M059J (cell line): ENCODE measurements at places on chromosomes 7 and 10. TPM values are rescaled to one million over a fixed set of nuclear protein-coding genes. Genes with fewer than 3 reads are reported as not detected.

ARHGEF35 gene
- total RNA-seq: not detected in 2 replicates

TDRD1 gene
- not detected in 2 replicates for total RNA-seq

GRCh38 chr7:52749880-52750279 lies 285.6 kb upstream of the POM121L12 start:
- no peak for DNase-seq

DNA sequence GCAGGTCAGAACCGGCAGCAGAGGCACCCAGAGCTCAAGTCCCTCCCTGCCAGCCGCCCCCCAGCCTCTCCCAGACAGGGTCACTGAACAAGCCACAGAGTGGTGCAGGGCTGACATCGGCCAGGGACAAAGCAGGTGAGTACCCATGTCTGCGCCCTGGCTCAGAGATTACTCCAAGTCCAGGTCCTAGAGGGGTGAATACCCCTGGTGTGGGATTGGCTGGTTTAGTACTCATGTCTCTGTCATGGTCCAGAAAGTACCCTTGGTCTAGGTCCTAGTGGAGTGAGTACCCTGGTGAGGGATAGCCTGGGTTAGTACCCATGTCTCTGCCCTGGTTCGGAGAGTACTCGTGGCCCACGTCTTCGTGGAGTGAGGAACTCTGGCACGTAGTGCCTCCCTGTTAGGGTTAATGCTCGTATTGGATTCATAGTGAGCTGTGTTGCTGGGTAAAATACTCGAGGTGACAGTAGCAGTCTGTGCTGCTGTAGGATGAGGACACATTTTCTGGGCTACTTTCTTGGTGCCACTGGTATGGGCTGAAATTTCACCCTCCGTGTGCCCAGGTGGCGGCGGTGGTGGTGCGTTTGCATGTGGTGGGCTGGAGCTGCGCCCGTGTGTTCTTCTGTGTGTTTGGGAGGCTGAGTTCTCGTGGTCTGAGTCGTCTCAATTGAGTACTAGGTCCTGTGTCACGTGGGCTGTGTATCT lies 25.5 kb upstream of the KNDC1 start:
- peak; percentile 23 for DNase-seq

DNA sequence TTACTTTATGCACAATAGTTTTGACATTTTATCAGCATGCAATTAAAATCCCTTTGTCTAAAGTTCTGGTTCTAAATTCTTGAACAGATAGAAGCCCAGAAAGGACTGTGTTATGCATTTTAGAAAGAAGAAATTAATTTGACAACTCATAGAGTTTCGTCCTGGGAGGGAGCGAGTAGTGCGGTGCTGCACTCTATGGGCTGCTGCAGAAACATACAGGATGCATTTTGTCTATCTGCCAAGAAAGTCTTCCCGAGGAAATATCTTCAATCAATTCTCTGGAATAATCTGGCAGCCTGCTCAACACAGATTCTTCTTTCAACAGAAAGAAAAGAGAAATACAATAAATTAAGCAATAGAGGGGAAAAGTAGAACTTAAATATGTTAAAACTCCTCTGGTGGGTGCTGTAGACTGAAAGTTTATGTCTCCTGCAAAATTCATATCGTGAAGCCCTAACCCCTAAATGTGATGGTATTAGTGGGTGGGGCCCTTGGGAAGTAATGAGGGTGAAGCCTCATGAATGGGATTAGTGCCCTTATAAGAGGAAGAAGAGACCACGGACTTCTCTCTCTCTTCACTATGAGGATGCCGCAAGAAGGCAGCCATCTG lies 39.0 kb upstream of the IFRD1 start:
- peak; percentile 38 for DNase-seq

C10orf67 gene
- total RNA-seq: 0.02 and 0.05 TPM in 2 replicates

DNA sequence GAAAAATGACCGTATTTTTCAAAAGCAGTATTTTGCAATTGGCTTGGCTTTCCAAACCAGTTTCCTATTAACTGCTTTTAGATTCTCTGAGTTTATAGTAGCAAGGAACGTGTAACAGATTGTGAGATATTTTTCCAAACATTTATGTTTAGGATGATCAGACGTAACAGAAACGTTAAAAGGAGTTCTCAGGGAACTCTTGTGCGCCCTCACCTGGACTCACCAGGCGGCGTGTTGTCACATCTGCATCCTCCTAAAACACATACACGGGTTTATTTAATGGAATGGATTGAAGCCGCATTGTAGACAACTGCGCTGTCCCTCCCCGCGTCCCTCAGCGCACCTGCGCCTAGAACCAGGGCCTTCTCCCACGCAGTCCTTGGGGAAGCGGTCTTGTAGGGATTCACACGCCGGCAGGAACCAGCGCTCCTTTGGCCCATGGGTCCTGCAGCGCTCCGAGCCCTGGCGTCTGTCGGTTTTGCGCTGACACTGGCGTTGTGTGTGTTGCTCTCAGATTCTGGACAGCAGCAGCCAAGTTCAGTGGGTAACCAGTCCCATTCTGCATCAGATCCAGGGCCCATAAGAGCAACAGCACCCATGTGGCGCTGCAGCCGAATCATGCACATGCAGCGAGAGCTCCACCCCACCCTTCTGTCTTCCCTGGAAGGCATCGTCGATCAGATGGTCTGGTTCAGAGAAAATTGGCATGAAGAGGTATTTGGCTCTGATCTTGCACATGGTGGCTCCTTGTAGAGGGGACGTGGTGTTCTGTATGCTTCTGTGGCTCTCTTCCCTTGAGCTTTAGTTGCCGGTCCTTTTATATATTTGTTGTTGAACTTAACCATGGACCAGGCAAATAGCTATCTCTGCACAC lies 114.9 kb downstream of the TRRAP start:
- no peak for DNase-seq

DNA sequence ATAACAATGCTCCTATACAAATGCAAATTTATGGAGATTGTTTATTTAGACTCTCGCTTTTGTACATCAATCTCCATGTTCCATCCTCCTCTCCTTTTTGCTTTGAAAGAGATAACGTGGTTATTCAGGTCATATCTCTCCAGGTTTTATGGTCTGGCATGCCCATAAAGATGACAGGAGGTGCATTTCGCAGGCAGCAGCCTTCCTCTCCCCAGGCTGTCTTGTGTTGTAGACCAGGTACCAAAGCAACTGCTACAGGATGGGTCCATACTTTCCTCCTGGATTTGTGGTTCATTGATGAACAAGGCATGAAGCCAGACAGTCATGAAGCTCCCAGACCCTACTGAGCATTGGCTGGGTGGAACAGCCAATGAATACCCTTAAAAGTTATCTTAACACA lies 400.2 kb upstream of the NPVF start:
- no peak for DNase-seq

- no peak for DNase-seq
Measured at GRCh38 chr7:11436773-11437524, 395.0 kb downstream of the THSD7A start.

- no peak for DNase-seq
Measured at GRCh38 chr10:47376522-47377220, 7.4 kb downstream of the ZNF488 start.

GPR85 gene
- total RNA-seq: 0.15 and 0.59 TPM in 2 replicates

- no peak for DNase-seq
Measured at GRCh38 chr10:7585228-7585627, 81.5 kb downstream of the ITIH5 start.

DNA sequence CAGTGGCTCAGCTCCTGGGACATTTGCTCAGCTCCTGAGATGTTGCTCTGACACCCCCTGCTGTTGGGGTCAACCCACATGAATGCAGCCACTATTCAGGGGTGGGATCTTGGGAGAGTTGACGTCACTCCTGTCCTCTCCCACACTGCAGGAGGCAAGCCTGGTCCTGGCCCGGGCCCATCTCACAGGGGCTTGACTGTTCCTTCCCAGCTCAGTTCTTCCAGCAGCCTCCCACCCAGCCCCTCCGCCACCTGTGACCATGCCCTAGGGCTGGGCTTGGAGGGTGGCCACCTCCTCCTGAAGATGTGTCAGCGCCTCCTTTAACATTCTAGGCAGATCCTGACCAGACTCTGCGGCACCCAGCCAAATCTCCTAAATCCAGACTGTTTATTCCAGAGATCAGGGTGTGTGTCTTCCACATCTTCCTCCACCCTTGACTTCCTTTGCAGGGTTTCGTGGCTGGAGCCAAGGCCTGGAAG lies 19.1 kb upstream of the OPALIN start:
- peak; percentile 21 for DNase-seq

GRCh38 chr7:79199961-79200360 lies 253.5 kb downstream of the MAGI2 start:
- DNase-seq: peak; percentile 55

- DNase-seq: no peak
Measured at GRCh38 chr10:77630507-77630848, 7.1 kb downstream of the KCNMA1 start.

HOXA13 gene
- total RNA-seq: 1.4 and 3.4 TPM in 2 replicates
